Umbilical cord (tissue), 2 donors: ENCODE measurements at places on chromosomes 5 and 9. TPM values are rescaled to one million over a fixed set of nuclear protein-coding genes. Genes with fewer than 3 reads are reported as not detected.

PCDHGA11 gene
- 7.9 TPM for total RNA-seq

ST8SIA4 gene
- total RNA-seq: 13.5 TPM

DNA sequence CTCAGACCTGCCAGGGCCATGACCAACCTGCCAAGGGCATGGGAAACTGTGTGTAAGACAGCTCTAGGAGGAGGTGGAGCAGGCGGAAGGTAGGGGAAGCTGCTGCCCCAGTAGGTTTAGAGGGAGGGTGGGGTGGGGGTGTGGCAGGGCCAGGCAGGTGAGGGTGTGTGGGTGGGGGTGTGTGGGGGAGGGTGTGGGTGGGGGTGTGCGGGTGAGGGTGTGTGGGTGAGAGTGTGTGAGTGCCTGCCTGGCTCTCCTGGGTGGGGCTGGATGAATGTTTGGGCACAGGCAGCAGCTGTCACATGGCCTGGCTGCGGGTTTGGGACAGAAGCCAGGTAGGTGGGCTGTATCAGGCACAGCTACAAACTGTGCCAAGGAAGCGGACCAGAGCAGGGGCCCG lies 8.8 kb upstream of the N4BP3 start:
- DNase-seq: no peak

DNA sequence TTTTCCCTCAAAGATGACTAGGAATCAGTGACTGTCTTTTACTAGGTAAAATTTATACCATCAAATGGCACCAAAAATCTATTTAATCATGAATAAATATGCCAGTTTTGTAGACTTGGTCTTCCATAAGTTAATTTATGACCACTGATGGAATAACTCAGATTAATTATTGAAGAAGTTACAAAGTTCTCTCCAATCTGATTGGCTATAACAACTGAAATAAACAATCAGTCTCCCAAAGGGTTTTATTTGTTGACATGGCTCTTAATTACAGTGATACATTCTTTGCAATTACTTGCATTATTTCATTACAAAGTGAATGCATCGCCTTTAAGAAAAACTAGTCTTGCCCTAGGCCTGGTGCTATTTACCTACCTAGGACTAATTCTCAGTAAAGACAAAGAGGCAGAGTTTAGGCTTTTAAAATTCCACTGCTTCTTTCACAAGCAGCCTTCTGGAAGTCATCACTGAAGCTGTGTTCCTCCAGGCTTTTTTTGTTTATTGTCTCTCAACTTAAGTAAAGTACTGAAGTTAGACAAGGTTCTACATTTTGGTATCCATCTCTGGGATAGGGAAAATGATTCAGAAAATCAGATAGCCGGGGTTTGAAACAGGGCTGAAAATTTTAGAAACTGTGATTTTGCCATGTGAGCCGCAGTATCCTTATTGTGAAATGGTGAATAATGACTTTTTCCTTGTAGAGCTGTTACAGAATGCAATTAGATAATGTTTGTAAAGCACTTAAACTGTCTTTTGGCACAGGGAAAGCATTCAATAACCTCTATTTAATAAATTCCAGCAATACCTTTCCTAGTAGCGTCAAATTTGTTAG lies 2.5 kb downstream of the STOM start:
- DNase-seq: peak; percentile 72

DNA sequence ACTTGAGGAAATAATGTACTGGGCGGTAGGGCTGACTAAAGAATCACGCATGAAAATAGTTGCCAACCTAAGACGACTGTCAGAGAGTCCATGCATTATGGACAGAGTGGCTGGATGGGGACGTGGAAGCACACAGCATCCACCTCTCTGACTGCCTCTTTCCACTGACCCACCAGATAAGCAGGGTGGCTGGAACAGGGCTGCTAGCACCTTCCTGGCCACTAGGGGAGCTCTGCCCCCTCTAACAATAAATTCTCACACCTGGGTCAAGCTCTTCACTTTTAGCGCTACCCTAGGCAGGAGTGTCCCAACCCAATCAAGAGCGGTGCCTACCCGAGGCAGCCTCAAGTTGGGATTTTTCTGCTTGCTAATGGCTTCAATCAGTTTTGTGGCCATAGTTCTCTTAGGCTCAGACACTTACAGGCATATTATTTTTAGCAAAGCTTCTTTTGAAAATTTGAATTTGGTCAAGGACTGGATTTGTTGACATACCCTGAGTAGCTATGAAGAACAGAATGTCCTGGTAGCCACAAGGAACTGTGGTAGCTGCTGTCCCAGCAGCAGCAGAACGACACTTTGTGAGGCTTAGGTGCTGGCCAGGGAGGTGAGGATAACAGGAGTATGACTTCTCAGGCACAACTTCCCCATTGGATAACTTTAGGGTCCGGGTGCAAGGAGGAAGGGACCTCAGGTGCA lies 6.9 kb upstream of the TPM2 start:
- peak; percentile 46 for DNase-seq

- peak; percentile 48 for DNase-seq
Observed at GRCh38 chr9:17837965-17838364, 259.1 kb downstream of the SH3GL2 start.

DNA sequence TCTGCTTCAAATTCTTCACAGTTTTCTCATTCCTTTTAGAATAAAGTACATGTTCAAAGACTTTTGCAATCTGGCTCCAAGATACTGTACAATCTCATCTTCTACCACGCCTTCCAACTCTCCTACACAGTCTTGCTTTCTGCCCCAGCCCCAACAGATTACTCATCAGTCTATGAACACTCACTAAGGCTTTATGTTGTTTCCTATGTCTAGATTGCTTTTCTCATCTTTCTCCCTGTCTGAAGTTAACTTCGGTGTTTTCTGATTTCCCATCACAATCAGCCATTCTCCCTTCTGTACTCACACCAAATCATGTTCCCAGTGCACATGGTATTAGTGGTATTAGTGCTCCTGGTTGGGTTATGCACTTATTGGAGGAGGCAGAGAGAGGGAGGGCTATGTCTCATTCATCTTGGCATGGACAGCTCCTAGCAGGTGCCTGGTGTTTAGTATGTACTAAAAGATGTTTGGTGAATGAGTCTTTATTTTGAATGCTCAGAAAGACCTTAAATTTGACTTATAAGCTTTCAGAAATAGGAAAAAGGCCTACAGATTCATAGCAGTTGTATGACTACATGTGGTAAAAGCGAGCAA lies 44.0 kb upstream of the ZNF608 start:
- peak; percentile 65 for DNase-seq

GRCh38 chr5:179413086-179413690 lies 67.9 kb upstream of the ADAMTS2 start:
- DNase-seq: no peak

DNA sequence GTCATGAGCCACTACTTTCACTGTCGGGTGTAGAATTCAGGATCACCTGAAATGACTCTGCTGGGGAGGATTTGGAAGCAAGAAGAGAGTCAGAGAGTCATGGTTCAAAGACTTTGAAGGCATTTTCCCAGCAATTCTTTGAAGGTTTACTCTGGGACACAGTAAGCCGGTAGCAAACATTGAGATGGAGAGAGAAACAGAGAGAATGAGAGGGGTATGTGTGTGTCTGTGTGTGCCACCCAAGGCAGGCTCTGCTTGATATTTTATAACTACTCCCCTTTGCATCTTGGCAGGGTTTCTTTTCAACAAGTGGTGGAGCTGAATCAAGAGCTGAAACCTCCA lies 89.8 kb downstream of the ANKRD55 start:
- no peak for DNase-seq
